ENCODE measurements at places on chromosomes 16 and 17.

GRCh38 chr17:10380631-10381408, 8.0 kb upstream of the MYH13 start:
- no peak for DNase-seq

- DNase-seq, result no peak
Observed at GRCh38 chr17:35315971-35316370, 57.5 kb downstream of the SLFN11 start.

GRCh38 chr17:12680407-12680897, 14.8 kb downstream of the MYOCD start:
- DNase-seq, result no peak

DNA sequence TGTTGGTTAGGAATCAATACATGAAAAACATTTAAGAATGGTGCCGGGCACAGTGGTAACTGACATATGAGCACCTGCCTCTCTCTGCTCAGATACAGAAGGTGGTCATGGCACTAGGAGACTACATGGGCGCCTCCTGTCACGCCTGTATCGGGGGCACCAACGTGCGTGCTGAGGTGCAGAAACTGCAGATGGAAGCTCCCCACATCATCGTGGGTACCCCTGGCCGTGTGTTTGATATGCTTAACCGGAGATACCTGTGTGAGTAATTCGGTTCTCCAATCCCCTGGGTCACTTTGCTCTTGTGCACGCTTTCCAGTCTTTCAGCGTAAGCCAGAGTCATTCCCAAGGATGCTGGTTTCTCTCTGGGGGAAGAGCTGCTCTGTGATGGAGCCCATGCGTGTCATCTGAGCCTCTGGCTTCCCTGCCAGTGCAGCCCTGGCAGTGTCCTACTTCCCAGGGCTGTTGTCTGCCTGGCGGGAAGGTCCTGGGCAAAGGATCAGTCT, 3.0 kb upstream of the CD68 start:
- DNase-seq, result no peak

- peak; percentile 41 for DNase-seq
Observed at GRCh38 chr17:14784997-14785696, 480.0 kb downstream of the PMP22 start.

GRCh38 chr16:82667437-82667836, 40.7 kb downstream of the CDH13 start:
- no peak for DNase-seq

GRCh38 chr16:17275076-17276009, 195.4 kb downstream of the XYLT1 start:
- no peak for DNase-seq

DNA sequence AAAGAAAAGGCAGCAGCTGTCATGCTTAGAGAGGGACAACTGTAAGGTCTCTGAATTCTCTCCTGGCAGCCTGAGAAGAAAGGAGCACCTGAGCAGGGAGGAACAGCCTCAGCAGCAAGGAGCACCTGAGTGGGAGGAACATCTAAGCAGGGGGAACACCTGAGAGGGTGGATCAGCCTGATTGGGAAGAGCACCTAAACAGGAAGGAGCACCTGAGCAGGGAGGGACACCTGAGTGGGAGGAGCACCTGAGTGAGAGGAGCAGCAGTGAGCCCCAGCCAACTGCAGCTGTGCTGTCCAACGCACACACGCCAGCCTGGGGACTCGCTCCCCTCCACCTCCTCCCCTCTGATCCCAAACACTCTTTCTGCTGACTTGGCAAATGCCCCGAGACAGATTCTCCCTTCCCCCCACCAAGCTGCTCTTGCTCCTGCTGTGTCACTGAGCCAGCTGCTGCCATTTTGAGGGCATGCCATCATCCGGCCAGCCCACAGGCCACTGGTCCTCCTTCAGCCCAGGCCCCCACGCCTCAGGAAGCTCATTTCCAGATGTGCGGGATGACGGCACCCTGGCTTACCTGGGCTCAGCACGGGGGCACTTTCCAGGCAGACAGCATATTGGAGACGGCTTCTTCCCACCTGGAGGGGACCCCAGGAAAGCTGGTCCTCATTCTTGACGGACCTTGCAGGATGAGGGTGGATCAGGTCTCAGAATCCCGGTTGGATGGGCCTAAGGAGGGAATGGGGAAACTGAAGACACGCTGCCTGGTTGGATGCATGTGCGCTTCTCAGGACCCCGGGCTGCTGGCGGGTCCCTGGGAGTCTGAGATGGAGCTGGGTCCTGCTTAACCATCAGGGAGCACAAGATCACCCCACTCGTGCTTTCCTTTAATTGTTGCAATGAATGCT, 57.7 kb upstream of the RBFOX3 start:
- no peak for DNase-seq

DNA sequence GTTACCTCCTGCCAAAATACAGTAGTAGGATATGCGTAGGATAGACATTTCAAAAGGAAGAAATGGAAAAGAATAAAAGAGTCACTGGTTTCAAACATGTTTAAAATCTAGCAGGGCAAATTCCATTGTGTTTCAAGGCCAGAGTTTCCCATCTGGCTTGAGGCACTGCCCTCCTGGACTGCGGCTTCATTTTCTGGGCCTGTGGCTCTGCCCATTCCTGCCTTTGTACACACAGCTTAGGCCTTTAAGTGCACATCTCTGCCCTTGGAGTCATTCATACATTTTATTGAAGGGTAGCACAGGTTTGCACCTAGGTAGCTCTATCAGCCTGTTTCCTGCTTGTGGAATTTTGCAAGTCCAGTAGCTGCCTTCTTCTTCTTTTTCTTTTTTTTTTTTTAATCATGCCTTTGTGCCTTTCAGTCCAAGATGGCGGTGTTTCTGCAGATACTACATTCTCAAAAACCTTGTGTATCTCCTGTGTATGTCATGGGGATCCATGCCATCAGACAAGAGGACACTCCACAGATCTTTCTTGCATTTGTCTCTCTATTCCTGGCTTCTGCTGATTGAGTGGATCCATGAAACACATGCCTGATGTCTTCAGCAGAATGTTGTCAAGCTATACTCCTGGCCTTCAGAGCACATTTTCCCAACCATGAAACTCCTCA, 282.9 kb downstream of the BCAS3 start:
- DNase-seq, result no peak

GRCh38 chr16:883340-883739, 82.8 kb upstream of the GNG13 start:
- no peak for DNase-seq

GRCh38 chr16:4089811-4090301, 26.4 kb downstream of the ADCY9 start:
- no peak for DNase-seq

DNA sequence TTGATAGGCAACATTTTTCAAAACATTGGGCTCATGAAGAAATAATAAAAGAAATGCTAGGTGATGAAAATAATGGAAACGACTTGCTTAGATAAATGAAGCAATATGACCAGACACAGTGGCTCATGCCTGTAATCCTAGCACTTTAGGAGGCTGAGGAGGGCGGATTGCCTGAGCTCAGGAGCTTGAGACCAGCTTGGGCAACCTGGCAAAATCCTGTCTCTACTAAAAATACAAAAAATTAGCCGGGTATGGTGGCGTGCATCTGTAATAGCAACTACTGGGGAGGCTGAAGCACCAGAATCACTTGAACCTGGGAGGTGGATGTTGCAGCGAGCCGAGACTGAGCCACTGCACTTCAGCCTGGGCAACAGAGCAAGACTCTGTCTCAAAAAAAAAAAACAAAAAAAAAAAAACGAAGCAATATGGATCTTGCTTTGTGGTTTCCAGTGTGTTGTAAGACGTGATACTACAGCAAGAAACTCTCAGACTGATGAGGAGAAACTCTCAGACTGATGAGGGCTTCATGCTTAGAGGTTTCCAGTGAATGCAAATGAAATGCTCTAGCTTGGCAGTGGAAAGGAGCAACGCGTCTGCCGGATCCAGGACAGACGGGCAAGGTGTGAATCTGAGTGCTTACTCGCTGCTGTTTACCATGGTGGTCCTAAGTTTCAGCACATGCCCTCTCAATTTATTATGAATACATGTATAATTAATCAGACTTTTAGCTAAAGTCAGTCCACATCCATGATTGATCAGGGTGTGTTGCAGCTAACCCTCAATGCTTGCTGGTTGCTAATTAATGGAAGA, 11.5 kb upstream of the IGF2BP1 start:
- DNase-seq, result no peak

- peak; percentile 77 for DNase-seq
Observed at GRCh38 chr17:37770631-37771518, 26.0 kb upstream of the HNF1B start.

DNA sequence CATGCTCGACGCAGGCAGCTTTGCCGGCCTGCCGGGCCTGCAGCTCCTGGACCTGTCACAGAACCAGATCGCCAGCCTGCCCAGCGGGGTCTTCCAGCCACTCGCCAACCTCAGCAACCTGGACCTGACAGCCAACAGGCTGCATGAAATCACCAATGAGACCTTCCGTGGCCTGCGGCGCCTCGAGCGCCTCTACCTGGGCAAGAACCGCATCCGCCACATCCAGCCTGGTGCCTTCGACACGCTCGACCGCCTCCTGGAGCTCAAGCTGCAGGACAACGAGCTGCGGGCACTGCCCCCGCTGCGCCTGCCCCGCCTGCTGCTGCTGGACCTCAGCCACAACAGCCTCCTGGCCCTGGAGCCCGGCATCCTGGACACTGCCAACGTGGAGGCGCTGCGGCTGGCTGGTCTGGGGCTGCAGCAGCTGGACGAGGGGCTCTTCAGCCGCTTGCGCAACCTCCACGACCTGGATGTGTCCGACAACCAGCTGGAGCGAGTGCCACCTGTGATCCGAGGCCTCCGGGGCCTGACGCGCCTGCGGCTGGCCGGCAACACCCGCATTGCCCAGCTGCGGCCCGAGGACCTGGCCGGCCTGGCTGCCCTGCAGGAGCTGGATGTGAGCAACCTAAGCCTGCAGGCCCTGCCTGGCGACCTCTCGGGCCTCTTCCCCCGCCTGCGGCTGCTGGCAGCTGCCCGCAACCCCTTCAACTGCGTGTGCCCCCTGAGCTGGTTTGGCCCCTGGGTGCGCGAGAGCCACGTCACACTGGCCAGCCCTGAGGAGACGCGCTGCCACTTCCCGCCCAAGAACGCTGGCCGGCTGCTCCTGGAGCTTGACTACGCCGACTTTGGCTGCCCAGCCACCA, 9.7 kb downstream of the VASN start:
- no peak for DNase-seq

DNA sequence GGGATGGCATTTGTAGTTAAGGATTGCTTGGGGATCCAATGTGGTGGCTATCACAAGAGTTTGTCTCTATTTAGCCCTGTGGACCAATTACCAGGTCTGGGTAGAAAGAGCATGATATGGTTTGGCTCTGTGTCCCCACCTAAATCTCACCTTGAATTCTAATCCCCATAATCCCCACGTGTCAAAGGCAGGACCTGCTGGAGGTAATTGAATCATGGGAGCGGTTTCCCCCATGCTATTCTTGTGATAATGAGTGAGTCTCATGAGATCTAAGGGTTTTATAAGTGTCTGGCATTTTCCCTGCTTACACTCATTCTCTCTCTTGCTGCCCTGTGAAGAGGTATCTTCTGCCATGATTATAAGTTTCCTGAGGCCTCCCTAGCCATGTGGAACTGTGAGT, 86.4 kb upstream of the HS3ST4 start:
- no peak for DNase-seq

DNA sequence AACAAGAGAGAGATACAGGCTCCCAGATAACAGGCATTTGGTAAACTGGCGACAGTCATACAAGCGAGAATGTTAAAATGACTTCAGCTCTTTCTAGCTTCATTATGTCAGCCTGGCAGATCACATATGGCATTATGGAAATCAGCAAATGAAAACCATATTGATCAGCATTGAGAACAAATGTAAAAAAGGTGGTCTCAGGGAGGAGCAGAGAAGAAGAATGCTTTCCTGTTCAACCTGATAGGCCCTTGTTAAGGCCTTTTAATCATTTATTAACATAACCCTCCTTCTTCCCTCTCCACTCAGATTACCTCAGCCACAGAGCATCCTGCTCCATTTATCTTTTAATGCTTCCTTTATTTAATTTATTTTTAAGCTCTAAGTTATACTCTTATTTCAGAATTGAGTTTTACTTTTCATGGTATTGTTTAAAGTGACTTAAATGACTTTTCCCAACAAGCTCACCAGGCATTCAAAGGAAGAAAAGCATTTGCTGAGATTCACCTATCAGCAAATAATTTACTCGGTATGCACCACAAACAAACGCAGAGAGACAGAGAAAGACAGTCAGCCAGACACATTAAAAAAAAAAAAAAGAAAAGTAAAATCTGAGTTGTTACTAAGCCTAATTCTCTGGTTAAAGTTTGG, 243.9 kb upstream of the TBX2 start:
- DNase-seq, result no peak

GRCh38 chr17:15659663-15660062, 24.4 kb downstream of the TRIM16 start:
- DNase-seq, result no peak

GRCh38 chr17:21302711-21303425, 18.4 kb downstream of the MAP2K3 start:
- no peak for DNase-seq

- DNase-seq, result no peak
Observed at GRCh38 chr16:30947541-30947858, 1.4 kb upstream of the ORAI3 start.

DNA sequence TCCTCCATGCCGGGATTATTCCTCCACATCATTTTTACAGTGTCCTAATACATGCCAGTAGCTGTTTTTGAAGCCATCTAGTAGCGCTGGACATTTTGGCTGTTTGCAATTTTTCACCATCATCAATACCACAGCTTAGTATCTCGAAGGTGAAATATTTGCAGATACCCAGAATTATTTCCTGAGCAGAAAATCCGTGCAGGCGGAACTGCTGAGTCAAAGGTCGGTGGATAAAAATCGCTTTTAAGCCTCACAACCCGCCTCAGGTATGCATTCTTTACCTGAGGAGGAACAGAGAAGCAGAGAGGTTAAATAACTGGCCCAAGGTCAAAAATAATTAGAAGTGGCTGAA, 584 bp upstream of the TNRC6A start:
- DNase-seq, result no peak

DNA sequence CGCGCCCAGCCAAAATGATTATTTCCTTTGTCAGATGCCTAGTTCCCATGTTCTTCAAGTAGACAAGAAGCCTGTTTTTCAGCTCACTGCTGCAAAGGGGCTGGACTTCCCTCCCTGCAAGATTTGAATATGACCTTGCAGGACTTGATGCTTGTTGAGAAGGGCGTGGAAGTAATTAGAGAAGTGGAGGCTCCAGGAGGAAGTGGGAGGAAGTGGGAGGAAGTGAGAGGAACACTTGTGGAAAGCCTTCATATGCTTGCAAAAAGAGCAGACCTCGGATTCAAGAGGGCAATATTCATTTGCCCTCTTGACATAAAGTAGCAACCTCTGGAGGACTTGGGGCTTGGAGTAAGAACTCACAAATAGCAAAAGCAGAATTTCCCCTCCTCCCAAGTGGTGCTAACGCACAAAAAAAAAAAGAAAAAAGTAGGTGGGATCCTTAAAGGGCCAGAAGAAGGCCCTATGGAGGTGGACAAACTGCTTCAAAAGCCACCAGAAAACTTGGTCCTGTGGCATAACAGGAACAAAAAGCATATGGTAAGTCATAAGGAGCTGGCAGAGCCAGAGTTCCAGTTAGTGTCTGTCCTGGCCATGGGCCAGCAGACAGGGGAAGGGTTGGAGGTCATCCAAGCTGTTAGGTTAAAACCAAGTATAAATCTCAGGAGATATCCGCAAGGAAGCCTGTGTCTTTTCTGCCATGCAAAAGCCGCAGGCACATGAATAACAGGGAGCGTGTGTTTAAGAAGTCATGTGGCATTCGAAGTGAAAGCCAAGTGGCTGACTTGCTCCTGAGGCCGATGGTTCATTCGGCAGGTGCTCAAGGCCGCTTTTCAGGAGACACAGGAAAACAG, 20.6 kb upstream of the PRKAR1A start:
- no peak for DNase-seq

- DNase-seq, result no peak
Observed at GRCh38 chr16:7037495-7037894, 295.1 kb upstream of the RBFOX1 start.

GRCh38 chr17:75531721-75532072, 6.2 kb downstream of the LLGL2 start:
- no peak for DNase-seq

All from liver (tissue), 10 donors.